ENCODE measurements at places on chromosomes 3 and 15. TPM values are rescaled to one million over a fixed set of nuclear protein-coding genes. Genes with fewer than 3 reads are reported as not detected.

Gene GNAT1
- not detected for total RNA-seq

Gene ZBED2
- total RNA-seq, result not detected

Gene XYLB
- 3.8 TPM for total RNA-seq

Gene GOLGA6L10
- total RNA-seq, result 0.10 TPM

Gene RNU6-1
- total RNA-seq, result not detected

All from cardiac ventricle fibroblast (primary cell).